OCI-M1 (cell line): ENCODE measurements at places on chromosomes 1 and 21.

DNA sequence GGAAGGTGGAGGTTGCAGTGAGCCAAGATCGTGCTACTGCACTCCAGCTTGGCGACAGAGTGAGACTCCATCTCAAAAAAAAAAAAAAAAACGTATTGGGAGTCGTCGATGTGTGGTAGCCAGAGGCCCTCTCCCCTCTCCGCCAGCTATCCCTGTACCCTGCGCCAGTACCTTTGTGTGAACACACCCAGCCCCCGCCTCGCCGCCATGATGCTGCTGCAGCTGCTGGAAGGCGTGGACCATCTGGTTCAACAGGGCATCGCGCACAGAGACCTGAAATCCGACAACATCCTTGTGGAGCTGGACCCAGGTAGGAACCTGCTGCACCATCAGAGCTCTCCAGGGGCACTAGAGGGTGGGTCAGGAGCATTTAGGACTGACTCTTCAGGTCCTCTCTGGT lies 12.2 kb downstream of the PINK1 start:
- no peak for DNase-seq

GRCh38 chr1:153679337-153680119 lies 1.0 kb downstream of the NPR1 start:
- DNase-seq, result no peak

DNA sequence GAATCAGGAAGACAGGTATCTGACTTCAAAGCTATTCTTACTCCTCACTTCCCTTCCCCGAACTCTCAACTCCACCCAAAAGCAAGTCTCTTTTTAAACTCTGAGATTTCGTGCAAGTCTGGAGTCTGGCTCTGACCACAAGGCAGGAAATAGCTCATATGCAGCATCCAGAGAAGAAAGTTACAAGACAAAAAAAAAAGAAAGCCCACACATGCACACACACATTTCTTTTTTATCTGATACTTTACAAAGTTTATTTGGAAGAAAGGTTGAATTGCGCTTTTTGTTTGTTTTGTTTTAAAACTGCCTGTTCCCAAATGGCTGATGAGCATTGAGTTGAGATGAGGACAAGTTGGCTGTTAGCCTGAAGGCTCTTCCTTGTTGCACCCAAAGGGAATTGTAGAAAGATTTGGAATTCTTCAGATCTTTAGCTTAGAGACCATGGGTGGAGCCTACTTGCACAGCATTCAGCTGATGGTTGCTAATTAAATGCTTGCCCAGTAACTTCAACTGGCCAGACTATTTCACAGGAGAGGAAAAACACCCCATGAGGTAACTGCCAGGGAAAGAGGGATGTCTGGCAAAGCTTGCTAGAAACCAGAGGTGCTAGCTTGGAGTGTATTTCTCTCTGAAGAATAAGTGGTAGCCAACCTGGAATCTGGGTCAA lies 490.3 kb downstream of the TTLL7 start:
- peak; percentile 4 for DNase-seq

DNA sequence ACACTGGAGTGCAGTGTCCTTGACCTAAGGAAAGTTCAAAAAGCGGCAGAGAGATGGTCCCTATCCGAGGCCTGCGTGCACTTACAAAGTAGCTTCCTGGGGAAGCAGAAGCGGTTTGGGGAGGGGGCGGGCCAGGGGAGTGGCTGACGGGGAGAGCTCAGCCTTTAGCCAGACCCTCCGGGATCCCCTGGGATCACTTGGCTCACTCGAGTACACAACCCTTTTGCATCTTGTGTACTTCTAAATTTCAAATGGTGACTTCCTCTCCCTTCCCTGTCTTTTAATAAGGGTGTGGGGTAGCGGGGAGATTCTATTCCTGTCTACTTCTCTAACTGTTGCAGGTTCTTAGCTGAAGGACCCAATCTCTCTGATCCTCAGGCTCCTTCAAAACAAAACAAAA lies 18.1 kb upstream of the SNX27 start:
- DNase-seq, result no peak

- DNase-seq, result peak; percentile 54
Measured at GRCh38 chr1:147598621-147599361, 57.5 kb downstream of the BCL9 start.
